Activated CD4-positive, alpha-beta T cell treated with anti-CD3 and anti-CD28 coated beads, Interleukin-2, amount 10 ng/mL, durations not matched to agents 7 days and 5 days (primary cell): ENCODE measurements at places on chromosomes 2 and 18. TPM values are rescaled to one million over a fixed set of nuclear protein-coding genes. Genes with fewer than 3 reads are reported as not detected.

STK11IP gene
- 35.3 TPM for total RNA-seq

RHBDD1 gene
- 35.5 TPM for total RNA-seq

RPS27A gene
- 945 TPM for total RNA-seq

TMEM247 gene
- total RNA-seq: not detected

SLC23A3 gene
- total RNA-seq: 2.8 TPM

MOGAT1 gene
- total RNA-seq: not detected

PAX3 gene
- total RNA-seq: not detected

FSHR gene
- not detected for total RNA-seq

LRRTM1 gene
- not detected for total RNA-seq

FRZB gene
- not detected for total RNA-seq

IL1F10 gene
- total RNA-seq: not detected

TRABD2A gene
- 70.2 TPM for total RNA-seq

CPO gene
- not detected for total RNA-seq

SLC11A1 gene
- 0.17 TPM for total RNA-seq

DUSP2 gene
- total RNA-seq: 11.9 TPM

HOXD10 gene
- total RNA-seq: not detected

MOCOS gene
- total RNA-seq: 0.05 TPM

RNF144A gene
- total RNA-seq: 89.6 TPM

RAD51AP2 gene
- not detected for total RNA-seq

EFR3B gene
- total RNA-seq: 0.06 TPM

GATA6 gene
- not detected for total RNA-seq

FLACC1 gene
- 4.4 TPM for total RNA-seq

TBR1 gene
- total RNA-seq: not detected

RRM2 gene
- 496 TPM for total RNA-seq

PRR30 gene
- not detected for total RNA-seq

SH2D6 gene
- 0.77 TPM for total RNA-seq

PDE1A gene
- total RNA-seq: not detected

GPR45 gene
- not detected for total RNA-seq

ARHGAP15 gene
- 189 TPM for total RNA-seq

C2orf80 gene
- not detected for total RNA-seq

ABCG8 gene
- not detected for total RNA-seq

FBXO48 gene
- total RNA-seq: 3.7 TPM

TUBA4B gene
- total RNA-seq: not detected

FOSL2 gene
- 47.0 TPM for total RNA-seq

COL4A3 gene
- total RNA-seq: not detected

VSNL1 gene
- not detected for total RNA-seq

FEV gene
- total RNA-seq: not detected

SNTG2 gene
- total RNA-seq: not detected

ZNF396 gene
- total RNA-seq: 0.50 TPM

NXPH2 gene
- total RNA-seq: not detected

CXCR1 gene
- 1.1 TPM for total RNA-seq

SALL3 gene
- not detected for total RNA-seq

NETO1 gene
- total RNA-seq: not detected

SCN2A gene
- total RNA-seq: 0.02 TPM

LIMS3 gene
- not detected for total RNA-seq

GPR155 gene
- 38.1 TPM for total RNA-seq

MTLN gene
- total RNA-seq: 35.2 TPM

STK39 gene
- 31.4 TPM for total RNA-seq

GULP1 gene
- not detected for total RNA-seq
